Neuronal stem cell (in vitro differentiated cells): ENCODE measurements at places on chromosomes 6 and 20.
A peak's percentile ranks its signal among the peaks of the same experiment; 100 is the strongest.

GRCh38 chr6:15073344-15073789 lies 172.5 kb upstream of the JARID2 start:
- DNase-seq = no peak

GRCh38 chr6:149729824-149730223 lies 11.9 kb upstream of the LATS1 start:
- DNase-seq = no peak

DNA sequence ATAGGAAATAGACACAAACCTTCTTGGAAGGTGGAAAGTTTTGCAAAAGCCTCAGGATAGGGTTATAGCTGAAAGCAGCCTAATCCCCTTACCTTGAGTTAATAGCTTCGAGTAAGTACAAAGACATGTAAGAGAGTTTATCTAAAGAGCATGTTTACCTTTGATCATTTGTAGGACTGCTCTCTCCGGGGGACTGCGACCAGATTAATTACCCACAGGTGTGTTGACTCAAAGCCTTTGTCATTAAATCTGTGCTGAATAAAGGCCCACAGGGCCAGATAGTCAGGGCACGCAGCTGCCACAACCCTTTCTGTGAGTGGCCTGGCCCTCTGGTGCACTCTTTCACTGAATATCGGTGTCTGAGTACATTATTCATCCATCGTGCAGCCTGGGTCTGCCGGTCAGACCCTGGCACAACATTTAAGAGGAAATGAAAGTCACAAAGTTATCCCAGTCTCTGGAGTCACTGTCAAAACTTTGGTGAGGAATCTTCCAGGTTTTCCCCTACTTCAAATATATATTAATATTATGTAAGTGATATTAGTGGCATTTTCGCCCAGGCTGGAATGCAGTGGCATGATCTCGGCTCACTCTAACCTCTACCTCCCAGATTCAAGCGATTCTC lies 5.4 kb upstream of the MICA start:
- no peak for DNase-seq

- DNase-seq = peak; percentile 70
These were observed 43.5 kb upstream of the MYL9 start for GRCh38 chr20:36497856-36498255.

- DNase-seq = no peak
These were observed 25.6 kb downstream of the FUCA2 start for GRCh38 chr6:143485967-143486366.

GRCh38 chr6:42304053-42304712 lies 86.5 kb upstream of the MRPS10 start:
- DNase-seq = no peak

DNA sequence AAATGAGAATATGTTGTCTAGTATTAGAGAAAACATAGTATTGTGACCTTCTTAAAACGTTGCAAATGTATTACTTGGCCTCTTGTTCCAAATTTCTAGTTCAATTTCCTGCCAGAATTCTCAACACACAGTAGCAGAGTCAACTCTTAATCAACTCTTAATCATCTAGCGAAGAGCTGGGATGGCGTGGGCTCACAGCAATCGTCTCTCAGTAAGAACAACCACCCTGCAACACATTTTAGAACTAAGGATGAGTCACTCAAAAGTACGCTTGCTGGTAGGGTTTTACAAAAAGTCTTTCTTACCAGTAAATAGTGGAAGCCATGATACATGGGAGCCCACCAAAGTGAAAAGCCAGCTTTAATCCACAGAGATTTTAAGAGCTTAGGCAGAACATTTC lies 24.6 kb downstream of the GPR6 start:
- no peak for DNase-seq

- DNase-seq = no peak
These were observed 103.0 kb downstream of the PSMB1 start for GRCh38 chr6:170449835-170450753.

DNA sequence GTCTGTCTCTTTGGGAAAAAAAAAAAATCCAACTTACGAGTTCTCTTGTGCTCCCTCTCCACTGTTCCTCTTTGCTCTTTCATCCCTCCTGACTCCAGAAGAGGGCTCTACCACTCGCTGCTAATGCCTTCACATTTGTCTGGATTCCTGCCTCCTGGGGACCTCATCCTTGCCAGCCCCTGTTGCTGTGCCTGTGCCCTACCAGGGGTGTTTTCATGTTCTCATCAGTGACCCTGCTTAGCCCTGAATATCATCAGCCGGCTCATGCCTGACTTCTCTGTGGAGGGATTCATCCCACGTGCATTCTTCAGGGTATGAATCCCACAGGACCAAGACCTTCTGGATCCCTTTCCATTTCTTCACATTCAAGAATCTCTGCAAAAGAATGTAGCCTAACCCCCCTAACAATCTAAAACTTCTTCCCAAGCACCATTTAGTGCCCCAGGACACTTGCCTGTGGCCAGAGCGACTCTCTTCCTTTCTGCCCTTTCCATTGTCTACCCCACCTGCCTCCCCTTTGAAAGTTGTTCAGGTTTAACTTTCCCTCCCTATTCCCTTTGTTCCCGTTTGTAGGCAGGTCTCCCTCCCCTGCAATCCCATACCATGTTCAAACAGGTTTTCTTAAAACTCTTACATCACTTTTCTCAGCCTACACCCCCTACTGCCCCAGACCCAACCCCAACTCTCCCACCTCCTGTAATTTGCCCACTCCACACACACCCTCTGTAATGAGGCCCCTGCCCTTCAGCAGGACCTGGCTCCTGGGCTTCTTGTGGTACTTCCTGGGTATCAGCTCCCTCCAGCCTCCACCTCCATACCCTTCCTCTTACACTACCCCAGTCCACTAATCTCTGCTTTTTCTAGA lies 50.2 kb downstream of the RREB1 start:
- DNase-seq = no peak

DNA sequence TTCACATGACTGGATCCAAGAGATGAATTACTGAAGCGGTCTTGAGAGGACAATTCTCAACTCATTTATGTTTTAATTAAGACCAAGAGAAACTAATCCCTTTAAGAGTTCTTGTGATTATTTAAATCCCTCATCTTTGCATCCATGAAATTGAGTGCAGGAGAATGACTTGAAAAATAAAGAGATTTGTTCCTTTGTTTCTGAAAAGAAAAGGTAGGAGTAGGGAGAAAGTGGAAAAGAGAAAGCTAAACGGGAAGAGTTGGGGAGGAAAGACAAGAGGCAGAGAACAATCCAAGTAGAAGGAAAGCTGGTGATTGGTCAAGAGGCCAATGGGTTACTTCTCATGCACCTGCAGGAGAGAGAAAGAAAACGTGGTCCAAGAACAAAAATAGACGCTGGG lies 75.2 kb upstream of the SOX4 start:
- no peak for DNase-seq

DNA sequence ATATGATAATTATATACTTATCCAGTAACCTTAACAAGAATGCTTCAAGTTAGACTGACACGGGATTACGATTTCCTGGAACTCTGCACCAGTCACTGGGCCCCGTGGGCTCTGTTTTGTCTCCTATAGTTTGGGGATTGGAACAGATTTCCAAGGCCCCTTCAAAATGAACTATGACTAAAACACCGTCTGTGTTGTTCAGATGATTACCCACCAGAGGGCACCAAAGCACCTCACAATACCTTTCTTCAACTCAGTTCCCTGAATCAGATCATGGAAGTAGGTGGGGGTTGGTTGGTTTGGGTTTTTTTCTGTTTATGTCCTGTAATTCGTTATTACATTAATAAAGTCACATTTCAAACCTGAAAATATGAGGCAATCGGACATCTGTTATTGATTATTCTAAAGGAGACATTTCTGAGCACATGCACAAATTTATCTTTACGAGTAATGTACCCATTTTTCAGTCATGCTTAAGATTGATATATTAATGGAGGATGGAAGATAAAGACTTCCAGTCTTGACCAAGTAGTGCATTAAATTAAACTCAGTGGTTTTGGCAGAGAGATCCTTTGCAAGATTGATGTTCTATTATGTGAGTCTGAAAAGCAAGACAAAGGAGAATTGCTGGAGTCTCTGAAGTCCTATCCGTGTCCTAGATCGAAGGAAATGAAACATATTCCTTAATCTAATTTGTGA lies 112.0 kb upstream of the COL21A1 start:
- DNase-seq = peak; percentile 75

DNA sequence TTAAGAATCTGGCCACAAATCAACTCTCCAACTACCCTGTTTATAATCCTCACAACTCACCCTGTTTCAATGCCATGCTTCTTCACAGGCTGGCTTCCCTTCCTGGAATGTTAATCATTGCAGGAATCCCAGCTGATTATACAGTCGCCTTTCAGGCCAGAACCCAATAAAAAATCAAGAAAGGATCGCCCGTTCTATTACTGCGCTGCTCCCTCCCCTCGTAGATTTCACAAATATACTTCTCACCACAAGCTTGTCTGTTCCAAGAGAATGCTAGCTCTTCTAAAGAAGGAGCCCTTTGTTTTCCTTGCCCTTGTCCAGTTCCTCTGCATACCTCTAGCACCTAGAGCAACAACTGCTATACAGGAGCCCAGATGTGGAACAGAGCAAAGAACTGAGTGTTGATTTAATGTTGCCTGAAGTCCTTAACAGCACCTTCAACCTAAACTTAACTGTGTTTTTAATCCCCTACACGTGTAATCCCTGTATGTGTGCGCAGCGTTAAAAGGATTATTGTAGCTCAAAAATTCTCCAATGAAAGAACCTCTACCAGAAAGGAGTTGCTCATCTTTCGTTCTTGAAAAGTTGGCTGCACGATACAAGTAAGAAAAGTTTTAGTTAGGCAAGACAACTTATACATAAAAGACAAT lies 988 bp downstream of the ECHDC1 start:
- DNase-seq = peak; percentile 39

GRCh38 chr6:157867981-157868380 lies 44.9 kb downstream of the SNX9 start:
- no peak for DNase-seq

DNA sequence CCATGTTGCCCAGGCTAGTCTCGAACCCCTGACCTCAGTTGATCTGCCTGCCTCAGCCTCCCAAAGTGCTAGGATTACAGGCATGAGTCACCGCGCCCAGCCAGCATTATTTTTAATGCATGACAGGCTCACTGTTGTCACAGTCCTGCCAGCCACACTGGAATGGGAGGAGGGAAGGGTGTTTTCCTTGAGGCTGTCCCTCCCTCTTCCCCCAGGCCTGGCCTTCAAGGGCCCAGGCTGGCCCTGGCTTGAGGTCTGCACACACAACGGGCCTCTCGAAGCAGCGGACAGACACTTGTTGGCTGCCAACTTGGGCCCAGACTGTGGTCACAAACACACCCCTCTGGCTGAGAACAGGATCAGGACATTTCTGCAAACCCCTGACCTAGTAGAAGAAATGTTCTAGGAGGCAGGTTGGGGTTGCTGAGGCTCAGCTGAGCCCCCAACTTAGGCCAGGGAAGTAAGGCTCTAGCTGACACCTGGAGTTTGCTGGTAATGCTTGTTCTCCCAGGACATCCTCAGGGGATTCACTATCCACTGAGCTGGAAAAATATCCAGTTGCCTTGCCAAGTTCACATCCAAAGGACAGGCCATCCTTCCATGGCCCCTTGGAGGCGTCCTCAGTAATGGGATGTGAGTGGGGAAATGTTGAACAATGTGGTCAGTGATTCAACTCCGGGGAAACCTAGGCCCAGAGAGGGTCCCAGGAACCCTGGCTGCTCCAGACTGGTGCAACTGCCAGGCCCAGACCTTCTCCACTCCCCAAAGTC lies 9.9 kb downstream of the SNTA1 start:
- DNase-seq = no peak

DNA sequence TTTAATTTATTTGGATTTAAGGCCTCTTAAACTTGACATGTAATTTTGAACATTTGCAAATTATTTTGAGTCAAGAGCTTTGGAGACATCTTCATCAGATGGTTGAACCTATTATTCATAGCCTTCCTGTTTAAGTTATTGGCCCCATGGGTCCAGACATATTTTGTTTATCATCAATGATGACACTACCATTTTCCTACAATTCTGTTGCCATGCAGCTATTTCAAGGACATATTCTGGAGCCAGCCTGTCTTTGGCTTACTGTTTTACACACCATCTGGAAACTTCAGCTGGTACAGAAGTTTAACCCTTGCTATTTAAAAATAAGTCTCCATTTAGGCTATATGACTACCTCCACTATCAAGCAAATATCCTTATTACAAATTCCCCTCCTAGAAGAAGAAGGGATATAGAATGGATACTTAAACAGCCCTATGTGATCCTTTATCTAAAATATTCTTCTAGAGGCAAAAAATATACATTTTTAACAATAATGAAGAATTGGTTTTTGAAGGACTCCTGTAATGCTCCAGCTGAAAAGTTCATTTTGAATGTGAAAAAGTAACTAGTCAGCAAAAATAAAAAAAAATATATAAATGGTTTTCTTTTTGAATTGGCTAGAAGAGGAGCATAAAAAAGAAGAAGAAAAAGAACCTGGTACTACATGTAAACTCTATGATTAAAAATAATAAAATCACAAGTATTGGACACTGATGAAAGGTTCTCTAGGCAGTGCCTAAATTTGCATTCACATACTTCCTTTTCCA lies 544.0 kb upstream of the HS3ST5 start:
- DNase-seq = no peak

GRCh38 chr6:100662264-100662663 lies 197.5 kb upstream of the SIM1 start:
- no peak for DNase-seq

DNA sequence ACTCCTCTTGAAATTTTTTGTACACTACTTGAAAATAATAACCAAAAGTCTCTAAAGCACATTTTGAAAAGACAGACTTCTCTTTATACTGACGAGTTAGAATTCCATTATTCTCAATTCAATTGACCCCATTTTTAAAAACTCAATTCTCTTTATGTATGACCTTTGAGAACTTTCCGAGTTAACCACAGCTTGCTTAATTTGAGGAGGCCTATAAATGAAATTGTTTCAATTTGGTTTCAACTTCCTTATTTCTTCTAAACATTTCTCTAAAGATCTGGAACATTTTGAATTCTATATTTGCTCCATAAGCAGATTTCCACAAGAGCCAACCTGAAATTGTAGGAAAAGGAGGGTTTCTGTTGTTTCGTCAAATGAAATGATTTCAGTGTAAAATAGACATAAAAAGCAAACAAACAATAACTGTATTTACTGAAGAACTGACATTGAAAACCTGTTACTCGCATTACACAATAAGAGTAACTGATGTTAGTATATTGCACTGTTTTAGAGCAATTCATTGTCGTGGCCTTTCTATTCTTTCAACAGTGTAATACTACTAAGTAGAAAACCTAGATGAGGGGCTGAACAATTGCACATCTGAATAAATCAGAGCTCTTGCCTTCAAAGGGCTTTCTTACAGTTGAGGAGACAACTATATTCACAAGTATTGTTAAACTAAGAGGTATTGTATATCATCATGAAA lies 223.6 kb downstream of the HIVEP2 start:
- no peak for DNase-seq

DNA sequence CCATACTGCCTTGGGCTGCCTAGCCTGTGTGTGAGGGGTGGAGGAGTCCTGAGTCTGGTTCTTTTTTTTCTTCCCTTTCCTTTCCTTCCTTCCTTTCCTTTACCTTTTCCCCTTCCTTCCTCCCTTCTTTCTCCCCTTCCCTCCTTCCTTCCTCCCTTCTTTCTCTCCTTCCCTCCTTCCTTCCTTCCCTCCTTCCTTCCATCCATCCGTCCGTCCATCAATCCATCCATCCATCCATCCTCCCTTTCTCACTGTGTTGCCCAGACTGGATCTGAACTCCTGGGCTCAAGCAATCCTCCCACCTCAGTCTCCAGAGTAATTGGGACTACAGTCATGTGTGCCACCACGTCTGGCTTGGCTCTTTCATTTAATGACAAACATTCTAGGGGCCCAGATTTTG lies 750.7 kb upstream of the CHD6 start:
- no peak for DNase-seq

GRCh38 chr6:109048176-109048575 lies 46.5 kb downstream of the SESN1 start:
- no peak for DNase-seq

- no peak for DNase-seq
These were observed 1059.5 kb upstream of the FLRT3 start for GRCh38 chr20:15396900-15397299.
